ENCODE measurements at places on chromosomes 16 and 17.

DNA sequence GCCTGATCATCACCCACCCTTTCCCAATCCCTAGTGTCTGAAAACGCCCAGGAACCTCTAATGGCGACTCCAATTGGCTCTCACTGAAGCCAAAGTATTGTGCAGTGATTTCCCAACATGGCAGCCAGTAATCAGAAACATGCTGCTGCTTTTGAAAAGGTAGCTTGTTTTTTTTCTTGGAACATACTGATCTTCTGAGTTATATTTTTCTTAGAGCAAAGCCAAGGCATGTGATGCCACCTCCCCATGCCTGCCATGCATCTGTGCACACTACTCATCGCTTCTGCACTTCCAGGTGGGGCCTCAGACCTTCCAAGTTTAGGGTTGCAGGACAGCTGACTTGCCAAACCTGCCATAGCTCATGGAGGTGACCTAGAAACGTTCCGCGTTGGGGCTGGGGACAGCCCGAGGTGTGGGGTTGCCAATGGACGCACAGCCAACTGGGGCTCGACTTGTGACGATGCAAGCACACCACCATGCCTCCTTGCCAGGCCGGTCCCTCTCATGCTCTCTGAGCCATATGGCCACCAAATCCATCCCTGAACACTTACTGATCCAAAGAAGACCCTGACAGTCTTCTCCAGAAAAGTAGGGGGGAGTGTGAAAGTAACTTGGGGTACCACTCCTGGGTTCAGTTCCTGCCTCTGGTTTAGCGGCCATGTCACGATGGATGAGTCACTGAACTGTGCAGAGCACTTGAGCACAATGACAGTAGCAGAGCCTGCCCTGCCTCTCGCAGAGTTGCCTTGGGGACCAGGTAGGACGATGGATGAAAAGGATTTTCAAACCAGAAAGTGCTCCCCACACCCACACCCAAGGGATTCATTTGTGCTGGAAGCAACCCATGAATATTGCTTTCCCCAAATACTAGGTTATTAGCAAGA lies 155.7 kb downstream of the CCDC182 start:
- DNase-seq, result no peak

- DNase-seq, result no peak
Observed at GRCh38 chr17:66949501-66949900, 15.0 kb upstream of the CACNG4 start.

GRCh38 chr17:10021272-10021984 lies 116.4 kb upstream of the RCVRN start:
- DNase-seq, result no peak

DNA sequence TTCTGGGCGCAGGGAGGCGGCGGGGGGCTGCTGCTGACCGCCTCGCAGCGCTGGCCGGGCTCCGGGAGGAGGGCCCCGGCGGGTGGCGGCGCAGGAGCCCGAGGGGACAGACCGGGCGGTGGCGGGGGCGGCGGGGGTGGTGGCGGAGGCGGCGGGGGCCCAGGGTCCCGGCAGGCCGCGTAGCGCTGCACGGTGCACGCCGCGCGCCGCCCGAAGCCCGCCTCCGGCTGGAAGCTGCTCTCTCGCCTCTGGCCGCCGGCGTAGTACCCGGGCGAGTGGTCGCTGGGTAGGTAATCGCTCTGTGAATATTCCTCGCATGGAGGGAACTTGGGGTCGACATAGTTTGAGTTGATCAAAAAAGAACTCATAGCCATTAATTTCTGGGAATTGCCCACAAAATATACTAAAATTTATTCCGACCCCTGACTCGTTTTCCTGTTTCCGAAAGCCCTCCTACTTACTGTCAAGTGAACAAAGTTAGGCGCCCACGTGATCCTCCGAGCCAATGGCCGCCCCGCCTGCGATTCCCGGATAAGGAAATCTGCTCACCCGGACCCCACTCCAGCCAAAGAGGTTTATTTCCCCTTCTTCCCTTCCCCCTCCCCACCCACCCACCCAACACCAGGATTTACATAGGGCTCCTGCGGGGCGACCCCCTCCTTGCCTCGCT lies at the start of gene HOXB4:
HOXB4 (minus strand) TSS at position 405 of the 670 bp plus-strand sequence; CDS start at position 374, 31 bp downstream.
- peak; percentile 74 for DNase-seq

GRCh38 chr17:68512960-68513474 lies 787 bp downstream of the PRKAR1A start:
- no peak for DNase-seq

DNA sequence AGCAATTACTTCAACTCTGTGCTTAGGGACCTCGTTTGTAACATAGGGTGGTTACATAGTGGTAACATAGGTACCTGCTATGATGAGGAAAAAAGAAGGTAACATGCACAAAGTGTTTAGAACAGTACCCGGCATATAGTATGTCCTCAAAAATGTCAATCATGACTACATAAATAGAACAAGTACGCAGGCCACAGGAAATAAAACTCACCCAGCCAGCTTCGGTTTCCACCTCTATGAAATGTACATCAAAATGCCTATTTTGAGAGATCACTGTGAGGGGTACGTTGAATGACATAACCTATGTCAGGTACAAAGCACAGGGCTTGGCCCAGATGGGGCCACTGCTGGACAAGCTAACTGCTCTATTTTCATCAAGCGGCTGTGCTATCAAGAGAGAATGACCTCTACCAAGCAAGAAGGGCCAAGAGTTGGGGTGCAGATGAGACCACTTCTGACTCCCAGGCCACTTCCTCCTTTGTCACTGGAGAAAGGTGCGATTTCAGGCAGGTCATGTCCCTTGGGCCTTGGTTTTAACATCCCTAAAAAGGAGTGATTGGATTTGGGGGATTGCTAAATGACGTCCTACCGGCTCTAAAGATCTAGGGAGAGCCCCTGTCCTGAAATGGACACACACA lies 45.4 kb downstream of the WSB1 start:
- no peak for DNase-seq

DNA sequence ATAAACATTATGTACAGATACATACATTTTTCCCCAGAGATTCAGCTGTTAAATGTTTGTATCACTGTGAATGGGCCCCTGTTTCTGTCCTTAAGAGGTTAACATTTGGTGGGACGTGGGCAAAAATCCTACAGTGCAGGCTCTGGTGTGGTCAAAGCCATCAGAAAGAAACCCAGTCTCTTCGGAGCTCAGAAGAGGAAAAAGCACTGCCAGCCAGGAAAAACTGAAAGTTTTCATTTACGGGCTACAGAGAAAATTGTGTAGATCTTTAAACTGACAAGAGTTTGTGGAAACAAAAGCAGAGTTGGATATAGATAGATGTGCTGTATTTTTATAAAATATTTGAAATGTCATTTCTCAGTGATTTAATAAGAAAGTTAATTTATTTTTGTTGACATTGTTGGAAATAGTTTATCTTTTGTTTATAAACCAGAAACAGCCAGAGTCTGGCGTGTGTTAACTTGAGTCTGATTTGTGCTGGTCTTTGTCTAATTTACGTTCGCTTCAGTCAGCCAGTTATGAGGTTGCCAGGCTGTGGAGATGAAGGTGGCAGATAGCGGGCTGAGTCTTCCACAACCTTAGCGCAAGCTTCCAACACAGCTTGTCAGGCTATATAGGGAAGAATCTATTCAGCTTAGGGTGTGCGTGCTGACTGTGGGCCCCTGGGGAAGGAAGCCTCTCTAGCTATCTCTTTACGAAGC lies 9.5 kb upstream of the TEKT3 start:
- DNase-seq, result no peak

- no peak for DNase-seq
Observed at GRCh38 chr17:69075823-69076222, 15.1 kb upstream of the ABCA9 start.

DNA sequence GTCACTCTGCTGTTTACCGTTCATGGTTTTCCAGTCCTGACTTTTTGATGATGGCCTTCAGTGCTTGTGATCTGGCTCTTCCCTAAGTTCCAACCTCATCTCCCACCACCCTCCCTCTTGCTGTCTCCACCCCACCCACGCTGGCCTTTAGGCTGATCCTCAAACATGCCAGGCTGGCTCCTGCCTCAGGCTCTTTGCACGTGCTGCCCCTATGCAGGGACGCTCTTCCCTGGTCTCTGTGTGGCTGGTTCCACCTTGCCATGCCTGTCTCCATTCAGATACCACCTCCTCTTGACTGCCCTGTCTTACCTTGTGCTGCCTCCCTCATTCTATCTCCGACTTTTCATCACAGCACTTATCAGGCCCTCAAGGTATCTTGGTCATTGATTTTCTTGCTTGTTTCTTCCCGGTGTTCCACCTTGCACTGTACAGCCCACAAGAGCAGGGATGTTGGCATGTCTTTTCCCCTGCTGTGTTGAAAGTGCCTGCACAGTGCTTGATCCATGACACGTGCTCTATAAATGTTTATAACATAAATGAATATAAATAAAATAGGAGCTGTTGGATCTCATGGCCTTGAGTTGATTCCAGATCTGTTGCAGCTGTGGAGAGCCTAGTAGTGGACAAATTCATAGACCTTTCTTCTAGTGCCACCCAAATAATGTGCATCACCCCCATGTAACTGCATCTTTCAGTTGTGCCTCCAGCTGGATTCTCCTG lies 229.0 kb downstream of the SNX29 start:
- no peak for DNase-seq

DNA sequence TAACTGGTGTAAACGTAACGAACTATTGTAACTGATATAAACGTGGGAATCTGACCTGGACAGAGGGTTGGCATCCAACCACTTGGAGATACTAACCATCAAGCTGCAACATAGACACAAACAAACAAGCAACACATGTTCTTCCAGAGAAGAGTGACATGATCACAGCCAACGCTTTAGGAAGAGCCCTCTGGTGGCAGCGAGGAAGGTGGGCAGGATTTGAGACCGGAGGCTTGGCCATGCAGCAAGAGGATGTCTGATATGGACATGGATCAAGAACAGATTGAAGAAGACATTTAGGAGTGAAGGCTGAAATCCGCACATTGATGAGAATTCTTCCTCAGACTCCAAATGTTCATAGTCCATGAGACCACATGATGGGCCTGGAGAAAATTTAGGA lies 40.3 kb upstream of the TNRC6A start:
- no peak for DNase-seq

DNA sequence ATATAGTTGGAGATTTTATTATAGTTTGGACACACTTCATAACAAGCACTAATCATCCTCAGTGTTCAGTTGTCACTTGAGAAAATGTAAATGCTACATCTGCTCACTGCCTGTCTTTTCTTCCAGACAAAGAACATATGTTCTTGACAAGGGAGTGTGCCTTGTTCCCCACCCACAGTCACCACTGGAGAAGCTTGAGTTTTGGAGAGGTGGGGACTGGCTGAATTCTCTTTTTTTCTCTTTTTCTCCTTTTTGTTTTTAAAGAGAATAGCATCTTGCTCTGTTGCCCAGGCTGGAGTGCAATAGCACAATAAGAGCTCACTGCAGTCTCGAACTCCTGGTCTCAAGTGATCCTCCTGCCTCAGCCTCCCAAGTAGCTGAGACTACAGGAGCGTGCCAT lies 15.5 kb downstream of the RPRML start:
- no peak for DNase-seq

DNA sequence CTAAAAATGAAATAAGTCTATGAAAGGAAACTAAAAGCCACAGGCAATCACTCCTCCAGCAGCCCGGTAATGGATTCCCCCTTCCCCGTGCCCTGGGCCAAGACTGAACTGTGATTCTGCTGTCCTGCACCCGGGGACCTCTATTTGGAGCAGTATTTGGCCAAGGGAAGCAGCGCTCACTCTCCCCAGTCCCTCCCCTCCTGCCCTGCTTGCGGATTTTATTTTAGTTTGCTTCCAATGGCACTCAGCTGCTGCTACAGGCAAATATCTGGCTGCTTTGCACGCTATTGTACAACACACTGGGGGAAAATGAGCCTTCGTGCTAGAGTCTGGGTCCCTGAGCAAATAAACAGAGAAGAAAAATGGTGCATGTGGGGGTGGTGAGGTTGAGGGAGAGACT lies 975.7 kb upstream of the RBFOX1 start:
- DNase-seq, result no peak

Data from activated CD4-positive, alpha-beta T cell treated with anti-CD3 and anti-CD28 coated beads, Interleukin-2, Interleukin-4, amounts not matched to agents 100 ng/mL and 50 ng/mL, durations not matched to agents 16 hours and 8 hours (primary cell).